ENCODE measurements at places on chromosomes 1 and 21.

DNA sequence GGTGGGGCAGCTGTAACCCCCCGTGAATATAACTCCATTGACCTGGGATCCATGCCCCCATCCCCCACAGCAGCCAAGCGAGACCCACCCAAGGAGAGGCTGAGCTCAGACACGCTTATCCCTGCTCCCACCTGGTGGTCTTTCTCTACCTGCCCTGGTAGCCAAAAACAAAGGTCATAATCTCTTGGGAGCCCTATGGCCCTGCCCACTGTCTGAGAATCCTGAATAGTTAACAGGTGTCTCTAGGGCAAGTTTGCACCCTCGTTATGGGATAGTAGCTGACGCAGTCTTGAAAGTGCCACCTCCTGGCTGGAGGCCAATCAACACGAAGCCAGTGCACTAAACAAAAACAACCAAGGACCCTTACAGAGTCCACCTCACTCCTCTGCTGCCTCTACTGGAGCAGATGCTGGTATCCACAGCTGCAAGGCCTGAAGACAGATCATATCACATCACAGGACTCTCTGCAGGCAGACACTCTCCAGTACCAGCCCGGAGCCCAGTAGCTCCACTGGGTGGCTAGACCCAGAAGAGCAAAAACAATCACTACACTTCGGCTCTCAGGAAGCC lies 134.3 kb upstream of the C1orf174 start:
- no peak for DNase-seq

DNA sequence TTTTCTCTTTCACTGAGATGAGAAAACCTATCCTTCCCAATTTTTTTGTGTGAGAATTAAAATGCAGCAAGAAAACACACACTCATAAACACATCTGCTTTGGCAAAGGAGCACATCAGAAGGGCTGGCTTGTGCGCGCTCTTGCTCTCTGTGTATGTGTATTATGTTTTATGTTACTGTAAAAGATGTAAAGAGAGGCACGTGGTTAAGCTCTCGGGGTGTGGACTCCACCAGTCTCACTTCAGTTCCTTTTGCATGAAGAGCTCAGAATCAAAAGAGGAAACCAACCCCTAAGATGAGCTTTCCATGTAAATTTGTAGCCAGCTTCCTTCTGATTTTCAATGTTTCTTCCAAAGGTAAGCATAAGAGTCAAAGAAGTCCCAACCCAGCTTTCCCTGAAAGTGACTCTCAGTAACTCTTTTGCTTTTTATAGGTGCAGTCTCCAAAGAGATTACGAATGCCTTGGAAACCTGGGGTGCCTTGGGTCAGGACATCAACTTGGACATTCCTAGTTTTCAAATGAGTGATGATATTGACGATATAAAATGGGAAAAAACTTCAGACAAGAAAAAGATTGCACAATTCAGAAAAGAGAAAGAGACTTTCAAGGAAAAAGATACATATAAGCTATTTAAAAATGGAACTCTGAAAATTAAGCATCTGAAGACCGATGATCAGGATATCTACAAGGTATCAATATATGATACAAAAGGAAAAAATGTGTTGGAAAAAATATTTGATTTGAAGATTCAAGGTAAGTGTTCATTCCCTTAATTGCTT lies at the start of gene CD2:
Gene CD2 (plus strand): TSS at position 233 of the 780 bp plus-strand sequence. CDS start 63 bp downstream, at position 296.
- DNase-seq, result no peak

DNA sequence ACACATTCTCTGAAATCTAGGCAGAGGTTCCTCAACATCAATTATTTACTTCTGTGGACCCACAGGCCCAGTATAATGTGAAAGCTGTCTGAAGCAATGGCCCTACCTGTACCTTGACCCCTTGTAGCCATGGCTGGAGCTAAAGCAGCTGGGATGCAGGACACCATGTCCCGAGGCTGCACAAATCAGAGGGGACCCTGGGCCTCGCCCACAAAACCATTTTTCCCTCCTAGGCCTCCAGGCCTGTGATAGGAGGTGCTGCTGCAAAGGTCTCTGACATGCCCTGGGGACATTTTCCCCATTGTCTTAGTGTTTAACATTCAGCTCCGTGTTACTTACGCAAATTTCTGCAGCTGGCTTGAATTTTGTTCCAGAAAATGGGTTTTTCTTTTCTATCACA lies 110.5 kb downstream of the BRINP3 start:
- no peak for DNase-seq

GRCh38 chr1:217388522-217389065 lies 242.3 kb downstream of the GPATCH2 start:
- no peak for DNase-seq

DNA sequence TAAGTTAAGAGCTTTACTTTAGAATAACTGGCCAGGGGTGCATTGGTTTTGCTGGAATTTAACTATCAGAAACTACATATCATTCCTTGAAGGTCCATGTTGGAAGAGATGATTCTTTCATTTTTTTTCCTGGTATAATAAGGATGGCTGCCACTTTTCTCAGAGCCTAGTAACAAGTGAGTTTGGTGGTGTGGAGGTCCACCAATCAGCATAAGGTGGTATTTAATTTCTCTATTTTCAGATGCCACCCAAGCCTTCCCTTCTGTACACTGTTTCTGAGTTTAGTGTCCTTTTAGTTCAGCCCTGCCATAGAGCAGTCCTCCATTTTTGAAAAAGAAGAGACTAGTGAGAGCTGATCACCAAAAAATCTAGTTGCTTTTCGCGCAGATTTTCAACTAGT lies 386.3 kb downstream of the USP25 start:
- no peak for DNase-seq

- DNase-seq, result no peak
Measured at GRCh38 chr1:164830628-164831027, 271.6 kb downstream of the PBX1 start.

GRCh38 chr1:94721240-94721639 lies 98.9 kb upstream of the SLC44A3 start:
- no peak for DNase-seq

- no peak for DNase-seq
Measured at GRCh38 chr1:66316464-66317247, 217.3 kb upstream of the SGIP1 start.

DNA sequence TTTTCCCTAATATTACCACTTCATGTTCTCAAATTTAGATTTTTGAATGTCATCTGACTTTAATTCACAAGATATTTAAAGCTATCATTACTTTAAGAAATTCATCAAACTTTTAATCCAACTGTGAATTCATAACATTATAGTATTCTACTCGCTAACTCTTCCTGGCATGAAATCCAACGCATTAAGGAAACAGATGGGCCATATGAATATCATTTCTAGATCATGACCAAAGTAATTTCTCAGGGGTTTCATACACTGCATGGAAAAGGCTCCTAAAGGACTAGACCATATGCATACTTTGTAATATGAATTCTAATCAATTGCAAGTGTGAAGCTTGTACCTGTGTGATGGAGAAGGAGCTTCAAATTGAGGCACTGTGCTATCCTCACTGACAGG lies 72.4 kb downstream of the COP1 start:
- DNase-seq, result no peak

- no peak for DNase-seq
Measured at GRCh38 chr1:165259706-165260428, 96.6 kb downstream of the LMX1A start.

DNA sequence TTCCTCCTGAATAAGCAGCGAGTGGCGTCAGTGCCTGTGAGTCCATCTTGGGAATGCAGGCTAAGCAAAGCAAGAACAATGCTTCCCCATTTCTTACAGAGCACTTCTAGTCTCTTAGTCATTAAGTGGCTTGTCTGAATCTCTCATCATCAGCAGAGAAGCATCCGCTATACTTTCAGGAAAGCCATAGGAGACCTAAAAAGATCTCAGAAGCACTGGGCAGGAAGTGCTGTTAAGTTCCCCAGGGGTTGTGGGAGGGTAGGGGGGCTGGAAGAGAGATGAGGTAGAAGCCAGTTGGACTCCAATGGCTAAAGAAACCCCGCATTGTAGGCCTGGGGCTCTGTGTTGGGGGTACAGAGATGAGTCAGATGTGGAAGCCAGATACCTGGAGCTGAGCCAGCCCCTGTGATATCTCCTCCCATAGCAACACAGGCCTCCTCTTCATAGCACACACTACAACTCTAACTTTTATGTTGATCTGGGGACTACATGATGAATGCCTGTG lies 44.9 kb downstream of the SYT6 start:
- DNase-seq, result no peak

DNA sequence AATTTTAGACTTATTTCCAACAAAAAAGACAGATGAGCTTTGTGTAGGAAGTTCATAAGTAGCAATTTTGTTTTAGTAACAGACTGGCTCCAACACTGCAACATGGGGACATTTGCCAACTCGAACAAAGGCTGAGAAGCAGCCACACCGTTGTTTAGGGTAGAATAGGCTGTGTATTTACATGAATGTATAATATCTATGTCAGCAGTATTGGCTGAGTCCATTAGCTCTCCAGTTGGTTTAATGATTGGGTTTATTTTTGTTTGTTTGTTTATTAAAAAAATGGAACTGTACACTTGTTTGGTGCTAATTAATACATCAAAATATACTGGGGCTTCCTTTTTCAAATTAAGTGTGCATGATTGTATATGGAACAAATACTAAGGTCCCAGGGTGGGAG lies 7.3 kb upstream of the TMCO2 start:
- no peak for DNase-seq

- no peak for DNase-seq
Measured at GRCh38 chr1:156926175-156926574, 5.7 kb downstream of the LRRC71 start.

- no peak for DNase-seq
Measured at GRCh38 chr1:215845234-215845891, 278.3 kb downstream of the KCTD3 start.

DNA sequence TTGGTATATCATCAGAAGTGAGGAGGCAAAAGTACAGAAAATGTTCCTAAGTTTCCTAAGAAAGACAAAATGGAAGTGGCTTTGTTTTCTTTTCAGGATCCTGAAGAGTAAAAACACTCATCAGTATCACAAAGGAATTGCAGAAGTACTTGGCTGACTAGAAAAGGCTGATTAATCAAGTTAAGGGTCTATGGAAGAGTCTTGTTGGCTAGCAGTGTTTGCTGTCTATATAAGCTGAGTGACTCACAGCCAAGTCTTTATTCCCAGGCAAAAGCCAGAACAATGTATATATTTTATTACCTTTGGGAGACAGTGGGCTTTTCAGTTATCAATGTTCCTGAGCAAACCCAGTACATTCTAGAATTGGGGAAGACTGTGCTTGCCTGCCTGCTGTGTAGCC lies 777.0 kb downstream of the PLA2G4A start:
- no peak for DNase-seq

DNA sequence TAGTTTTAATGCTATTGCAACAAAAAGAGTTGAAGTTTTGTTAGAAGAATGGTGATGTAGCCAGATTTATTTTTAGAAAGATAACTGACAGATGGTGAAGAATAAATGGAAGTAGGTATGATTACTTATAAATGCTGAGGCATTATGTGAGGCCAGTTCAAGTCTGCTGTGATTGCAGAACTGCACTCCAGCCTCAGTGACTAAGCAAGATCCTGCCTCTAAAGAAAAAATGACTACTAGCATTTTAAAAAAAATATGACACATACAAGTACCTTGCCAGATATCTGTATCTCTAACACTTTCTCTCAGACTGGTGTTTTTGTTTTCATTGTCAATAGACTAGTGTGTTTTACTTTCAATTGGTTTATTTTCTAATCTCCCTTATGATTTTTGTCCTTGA lies 1242.4 kb upstream of the ADGRL4 start:
- no peak for DNase-seq

DNA sequence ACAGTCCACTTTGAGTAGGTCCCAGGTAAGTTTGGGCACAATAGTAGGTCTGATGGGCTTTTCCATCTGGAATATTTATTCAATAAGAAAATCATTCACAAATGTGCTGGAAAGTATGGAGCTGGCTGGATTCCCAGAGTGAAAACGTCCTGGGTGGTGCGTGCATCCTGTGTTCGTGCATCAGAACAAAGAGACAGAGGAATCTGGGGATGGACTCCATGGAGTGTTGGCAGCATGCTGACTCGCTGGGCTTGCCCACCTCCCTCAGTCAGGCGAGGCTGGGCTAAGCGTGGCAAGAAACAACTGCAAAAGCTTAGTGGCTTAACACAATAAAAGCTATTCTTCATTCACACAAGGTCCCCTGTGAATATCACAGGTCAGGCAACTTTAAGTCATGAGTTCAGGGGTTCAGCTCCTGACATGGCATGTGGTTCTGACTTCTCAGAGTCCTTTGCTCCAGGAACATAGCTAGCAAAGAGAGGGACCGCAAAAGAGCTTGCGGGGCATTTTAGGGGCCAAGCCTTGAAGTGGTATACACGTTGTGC lies 151.6 kb upstream of the ZNF644 start:
- no peak for DNase-seq

GRCh38 chr1:9628541-9629444 lies 22.7 kb upstream of the PIK3CD start:
- no peak for DNase-seq
